ENCODE measurements at places on chromosomes 12 and 14.

DNA sequence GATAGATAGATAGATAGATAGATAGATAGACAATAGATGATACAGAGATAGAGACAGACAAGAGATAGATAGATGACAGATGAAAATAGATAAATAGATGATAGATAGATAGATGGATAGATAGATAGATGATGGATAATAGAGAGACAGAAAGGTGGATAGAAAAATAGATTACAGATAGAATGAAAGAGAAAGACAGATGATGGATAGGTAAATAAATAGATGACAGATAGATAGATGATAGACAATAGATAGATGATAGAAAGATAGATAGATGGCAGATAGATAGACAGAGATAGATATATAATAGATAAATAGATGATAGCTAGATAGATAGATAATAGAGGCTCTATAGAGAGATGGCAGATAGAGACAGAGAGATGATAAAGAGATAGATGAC lies 523.0 kb downstream of the BCL11B start:
- no peak for DNase-seq

- DNase-seq, result no peak
Observed at GRCh38 chr14:105197211-105197641, 16.1 kb upstream of the NUDT14 start.

GRCh38 chr12:2561367-2561766 lies 233.4 kb upstream of the FKBP4 start:
- DNase-seq, result no peak

GRCh38 chr14:98189511-98189910 lies 1082.5 kb downstream of the BCL11B start:
- DNase-seq, result no peak

DNA sequence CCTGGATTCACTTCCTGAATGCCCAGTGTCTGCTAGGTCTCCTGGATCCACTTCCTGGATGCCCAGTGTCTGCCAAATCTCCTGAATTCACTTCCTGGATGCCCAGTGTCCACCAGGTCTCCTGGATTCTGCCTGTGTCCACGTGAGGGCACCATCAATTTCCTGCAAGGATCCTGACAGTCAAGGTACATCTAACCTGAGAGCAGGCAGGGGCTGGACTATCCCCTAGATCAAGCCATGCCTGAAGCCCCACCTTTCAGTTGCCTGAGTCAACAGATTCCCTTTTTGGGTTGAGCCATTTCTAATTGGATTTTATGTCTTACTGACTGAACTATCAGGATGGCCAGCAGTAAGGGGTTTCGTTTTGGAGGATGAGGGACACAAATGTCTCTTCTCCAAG lies 49.5 kb downstream of the GALNT9 start:
- DNase-seq, result no peak

All from DMS 273 treated with DMSO at 0.1 percent for 48 hours (cell line).